ENCODE measurements at places on chromosomes 6 and 20.

DNA sequence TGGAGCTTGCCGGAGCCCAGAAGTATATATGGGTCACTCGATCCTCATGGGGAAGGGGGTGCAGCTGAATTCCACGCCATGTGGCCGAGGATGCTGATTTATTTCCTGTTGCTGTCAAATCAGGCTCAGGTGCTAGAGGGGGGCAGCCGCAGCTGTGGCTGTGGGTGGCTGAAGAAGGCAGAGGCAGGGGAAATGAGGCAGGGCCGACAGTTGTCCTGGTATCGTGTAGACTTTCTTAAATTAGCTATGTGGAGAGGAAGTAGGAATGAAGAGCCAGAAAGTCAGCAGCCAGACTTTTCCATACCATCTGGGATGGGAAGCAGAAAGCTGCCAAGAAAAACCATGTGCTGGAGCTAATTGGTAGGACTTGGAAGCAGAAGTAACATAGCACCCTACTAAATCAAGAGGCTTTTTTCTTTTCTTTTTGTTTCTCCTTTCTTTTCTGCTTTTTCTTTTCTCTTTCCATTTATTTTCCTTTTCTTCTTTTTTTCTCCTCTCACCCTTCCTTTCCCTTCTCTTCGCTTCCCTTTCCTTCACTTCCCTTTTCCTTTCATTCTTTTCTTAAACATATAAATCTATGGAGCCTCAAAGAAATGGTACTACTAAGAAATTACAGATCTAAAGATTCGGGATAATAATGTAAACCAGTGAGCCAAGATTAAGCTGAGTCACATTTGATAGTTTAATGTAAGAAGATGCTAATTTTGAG, 90.6 kb upstream of the CD83 start:
- DNase-seq, result no peak

DNA sequence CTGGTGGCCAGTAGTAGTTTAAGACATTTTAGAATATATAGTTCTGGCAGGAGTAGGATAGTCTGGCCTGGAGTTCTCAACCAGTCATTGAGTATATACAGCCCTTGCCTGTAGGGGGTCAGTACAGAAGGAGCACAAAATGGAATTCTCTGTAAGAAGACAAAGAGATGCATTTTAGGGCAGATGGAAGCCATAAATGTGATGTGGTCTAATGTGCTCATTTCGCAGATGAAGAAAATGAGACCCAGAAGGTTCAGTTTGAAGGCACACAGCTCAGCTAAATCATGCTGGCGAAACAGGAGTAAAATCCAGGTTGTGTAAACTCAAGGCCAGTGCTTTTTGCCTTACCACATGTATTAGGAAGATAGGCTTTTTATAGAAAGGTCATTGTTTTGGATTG, 29.6 kb downstream of the QKI start:
- DNase-seq, result no peak

- DNase-seq, result no peak
Measured at GRCh38 chr6:148261470-148261869, 81.2 kb upstream of the SASH1 start.

- DNase-seq, result no peak
Measured at GRCh38 chr6:7545316-7546019, 4.0 kb downstream of the DSP start.

GRCh38 chr20:22052025-22052650, 346.7 kb downstream of the PAX1 start:
- peak; percentile 0 for DNase-seq

- DNase-seq, result peak; percentile 40
Measured at GRCh38 chr20:44776980-44777379, 31.3 kb downstream of the KCNK15 start.

DNA sequence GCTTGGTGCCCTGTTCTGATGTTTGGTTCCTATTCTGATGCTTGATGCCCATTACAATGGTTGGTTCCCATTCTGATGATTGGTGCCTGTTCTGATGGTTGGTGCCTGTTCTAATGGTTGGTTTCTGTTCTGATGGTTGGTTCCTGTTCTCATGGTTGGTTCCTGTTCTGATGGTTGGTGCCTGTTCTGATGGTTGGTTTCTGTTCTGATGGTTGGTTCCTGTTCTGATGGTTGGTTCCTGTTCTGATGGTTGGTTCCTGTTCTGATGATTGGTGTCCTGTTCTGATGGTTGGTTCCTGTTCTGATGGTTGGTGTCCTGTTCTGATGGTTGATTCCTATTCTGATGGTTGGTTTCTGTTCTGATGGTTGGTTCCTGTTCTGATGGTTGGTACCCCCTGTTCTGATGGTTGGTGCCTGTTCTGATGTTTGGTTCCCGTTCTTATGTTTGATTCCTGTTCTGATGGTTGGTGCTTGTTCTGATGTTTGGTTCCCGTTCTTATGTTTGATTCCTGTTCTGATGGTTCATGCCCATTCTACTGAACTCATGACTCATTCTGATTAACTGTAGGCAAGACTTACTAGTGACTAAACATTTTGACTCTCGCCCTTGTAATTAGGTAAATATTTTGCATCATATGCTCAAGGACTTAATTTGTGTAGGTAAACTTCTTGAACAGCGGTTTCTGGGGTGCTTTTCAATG, 146.2 kb downstream of the DLL1 start:
- no peak for DNase-seq

All from choroid plexus epithelial cell (primary cell).